HTR-8/SVneo (cell line): ENCODE measurements at places on chromosomes 1 and 21.

DNA sequence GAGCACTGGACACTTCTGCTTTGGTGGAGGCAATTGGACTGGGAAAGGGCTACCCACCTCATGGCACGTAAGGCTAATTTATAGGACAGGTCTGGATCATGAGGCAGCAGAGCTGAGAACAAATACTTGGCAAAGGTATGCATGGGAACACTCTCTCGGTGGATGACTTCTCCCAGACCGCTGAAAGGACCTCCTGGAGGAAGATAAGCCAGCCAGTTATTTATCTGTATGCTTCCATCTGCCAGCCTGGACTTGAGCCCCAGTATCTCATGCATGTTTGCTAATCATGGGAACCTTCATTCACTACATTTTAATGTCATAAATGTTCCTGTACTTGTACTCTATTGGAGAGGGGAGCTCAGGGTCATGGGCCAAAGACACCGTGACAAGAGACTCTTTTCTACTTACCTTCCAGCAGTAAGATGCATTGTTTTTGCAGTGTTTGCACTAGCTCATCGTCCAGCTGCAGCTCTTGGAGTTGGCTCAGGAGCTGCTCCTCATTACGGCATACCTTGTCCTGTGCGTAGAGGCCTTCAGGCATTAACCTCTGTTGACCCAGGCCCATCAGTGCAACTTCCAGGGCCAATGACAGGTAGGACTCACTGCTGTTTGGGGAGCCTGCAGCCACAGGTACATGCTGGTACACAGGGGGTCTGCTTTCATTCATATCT, 23.7 kb downstream of the UROD start:
- DNase-seq, result no peak

DNA sequence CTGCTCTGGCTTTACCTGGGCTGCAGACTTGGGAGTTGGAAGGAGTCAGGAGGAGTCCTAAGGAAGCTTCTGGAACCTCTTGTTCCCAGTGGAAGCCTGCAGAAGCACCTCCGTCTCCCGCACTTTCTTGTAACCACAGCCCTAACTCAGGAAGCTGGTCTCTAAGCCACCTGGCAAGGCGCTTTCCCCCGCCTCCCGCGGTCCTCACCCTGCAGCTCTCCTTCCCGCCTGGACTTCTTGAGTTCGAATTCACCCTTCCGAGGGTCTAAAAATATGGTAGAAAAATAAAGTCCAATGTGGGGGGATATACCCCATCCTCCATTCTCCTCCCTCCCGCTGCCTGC, 15.1 kb downstream of the PAX7 start:
- no peak for DNase-seq

DNA sequence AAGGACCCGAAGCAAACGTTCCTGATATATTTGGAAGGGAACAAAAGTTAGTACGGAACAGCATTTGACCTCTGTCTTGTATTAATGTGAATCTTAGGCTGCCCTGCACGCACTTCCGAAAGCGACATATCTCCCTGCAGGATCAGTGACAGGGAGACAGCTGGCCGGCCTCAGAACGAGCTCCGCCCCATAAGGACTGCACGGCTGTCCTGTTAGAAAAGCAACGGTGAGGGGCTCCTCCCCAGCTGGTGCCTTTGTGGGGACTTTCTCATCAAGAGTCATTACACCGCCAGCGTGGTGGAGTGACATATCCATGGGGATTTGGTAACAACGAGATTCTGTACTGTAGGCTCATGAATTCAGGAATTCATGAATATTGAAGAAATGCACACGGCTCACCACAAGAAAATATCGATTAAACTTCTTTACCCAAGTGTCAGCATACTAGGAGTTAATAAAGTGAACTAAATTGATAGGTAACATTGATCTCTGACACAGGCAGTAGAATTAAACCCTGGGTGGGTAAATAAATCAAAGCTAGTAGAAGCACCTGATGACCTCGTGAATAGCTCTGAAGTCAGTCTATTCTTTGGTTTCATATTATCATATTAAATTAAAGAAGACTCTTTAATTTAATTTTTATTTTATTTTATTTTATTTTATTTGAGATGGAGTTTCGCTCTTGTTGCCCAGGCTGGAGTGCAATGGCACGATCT, 8.1 kb upstream of the GREM2 start:
- no peak for DNase-seq

DNA sequence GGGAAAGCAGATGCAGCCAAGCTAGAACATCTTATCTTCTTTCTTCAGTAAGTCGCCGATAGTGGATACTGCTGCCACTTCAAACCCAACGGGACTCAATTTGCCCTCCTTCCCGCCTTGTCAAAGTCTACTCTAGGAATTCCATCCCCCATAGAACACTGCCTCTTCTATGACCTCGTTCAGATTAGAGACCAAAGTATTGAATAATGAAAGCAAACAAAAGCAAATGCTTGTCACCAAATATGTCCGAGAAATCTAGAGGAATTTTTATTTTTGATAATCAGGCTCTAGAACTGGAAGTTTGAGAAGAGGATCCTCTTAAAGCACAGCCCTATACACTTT, 853 bp upstream of the RRAGC start:
- DNase-seq, result no peak

DNA sequence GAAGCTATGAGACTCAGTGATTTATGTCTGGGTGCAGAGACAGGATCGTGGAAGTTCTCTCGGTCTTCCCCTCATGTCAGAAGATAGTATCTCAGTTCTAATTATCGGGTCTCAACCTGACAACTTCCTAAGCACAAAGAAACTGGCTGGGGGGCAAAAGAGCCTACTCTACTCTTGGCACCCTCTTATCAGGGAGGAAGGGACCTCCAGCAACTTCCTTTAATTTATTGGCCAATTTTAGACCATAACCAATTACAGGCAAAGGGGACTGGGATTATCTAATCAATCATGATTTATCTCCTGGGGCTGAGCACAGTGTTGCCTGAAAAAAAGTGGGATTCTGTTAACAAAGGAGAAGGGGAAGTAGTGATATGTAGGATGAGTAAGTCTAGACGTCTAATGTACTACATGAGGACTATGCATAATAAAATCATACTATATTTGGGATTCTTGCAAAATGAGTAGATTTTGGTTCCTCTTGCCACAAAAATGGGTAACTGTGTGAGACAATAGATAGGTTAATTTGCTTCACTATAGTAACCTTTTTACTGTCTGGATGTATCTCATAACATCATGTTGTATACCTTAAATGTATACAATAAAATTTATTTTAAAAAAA, 98.8 kb downstream of the ZFYVE9 start:
- no peak for DNase-seq

DNA sequence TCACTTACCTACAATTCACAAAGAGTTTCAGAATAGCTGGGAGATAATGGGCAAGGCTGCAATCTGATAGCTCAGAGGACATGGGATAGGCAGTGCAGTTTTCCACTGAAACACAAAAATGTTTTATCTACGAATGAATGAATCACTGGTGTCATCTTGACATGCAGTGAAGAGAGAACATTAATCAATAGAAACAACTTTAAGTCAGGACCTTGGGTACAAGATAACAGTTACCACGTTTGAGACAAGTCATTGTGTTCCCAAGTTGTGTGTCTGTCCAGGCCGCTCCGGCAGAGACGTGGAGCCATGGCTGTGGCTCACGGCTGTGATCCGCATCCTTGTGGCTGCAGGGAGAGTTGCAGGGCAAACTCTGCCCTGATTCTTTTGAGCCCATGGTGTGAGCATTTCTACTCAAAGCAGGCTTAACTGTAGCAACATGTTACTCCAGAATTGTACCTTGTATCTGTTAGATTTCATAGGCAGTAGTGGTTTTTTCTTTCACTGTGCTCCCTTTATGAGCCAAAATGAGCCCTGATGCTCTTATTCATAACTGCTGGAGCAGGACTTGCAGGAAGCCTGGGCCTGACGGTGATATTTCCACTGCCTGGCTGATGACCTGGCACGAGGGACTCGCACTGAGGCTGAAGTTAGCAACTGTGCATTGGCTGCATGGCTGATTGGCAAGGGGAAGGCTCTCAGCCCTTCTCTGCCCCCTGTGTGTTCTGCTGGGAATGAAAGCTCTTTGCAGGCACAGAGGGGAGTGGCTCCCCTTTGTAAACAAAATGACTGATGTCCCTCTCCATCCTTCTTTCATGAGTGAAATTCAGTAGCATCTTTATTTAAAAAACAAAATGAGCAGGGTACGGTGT, 465.2 kb downstream of the AJAP1 start:
- no peak for DNase-seq

- peak; percentile 91 for DNase-seq
These were observed at the start of the genes HSF2BP and RRP1B for GRCh38 chr21:43659136-43660000. Gene HSF2BP, minus strand, starts transcription at chr21:43659488. Its CDS starts 1,392 bp downstream, at chr21:43658096. Gene RRP1B, plus strand, starts transcription at chr21:43659560. Its CDS starts 105 bp downstream, at chr21:43659665.

- no peak for DNase-seq
These were observed 66.2 kb downstream of the ERI3 start for GRCh38 chr1:44288883-44289282.

- DNase-seq, result no peak
These were observed 14.7 kb downstream of the TMCO1 start for GRCh38 chr1:165753934-165754333.

GRCh38 chr1:6481820-6482219, 9.6 kb downstream of the PLEKHG5 start:
- no peak for DNase-seq

DNA sequence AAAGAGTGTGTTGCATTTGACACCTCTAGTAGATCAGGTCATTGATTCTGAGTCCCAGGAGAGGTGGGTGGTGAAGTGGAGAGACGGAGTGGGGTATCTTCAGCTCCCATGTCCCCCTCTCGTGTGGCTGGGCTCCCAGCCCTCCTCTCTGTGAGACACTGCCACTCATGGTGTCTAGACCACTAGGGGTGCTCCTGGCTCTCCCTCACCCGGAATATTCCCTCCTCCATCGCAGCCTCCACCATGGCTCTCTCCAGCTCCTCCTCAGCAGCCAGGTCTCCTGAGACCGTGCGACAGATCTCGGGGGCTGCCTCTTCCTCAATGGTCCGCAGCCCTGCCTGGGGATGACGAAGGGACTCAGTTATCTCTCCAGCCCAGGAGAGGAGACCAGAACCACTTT, 20.6 kb upstream of the KIF21B start:
- DNase-seq, result no peak

DNA sequence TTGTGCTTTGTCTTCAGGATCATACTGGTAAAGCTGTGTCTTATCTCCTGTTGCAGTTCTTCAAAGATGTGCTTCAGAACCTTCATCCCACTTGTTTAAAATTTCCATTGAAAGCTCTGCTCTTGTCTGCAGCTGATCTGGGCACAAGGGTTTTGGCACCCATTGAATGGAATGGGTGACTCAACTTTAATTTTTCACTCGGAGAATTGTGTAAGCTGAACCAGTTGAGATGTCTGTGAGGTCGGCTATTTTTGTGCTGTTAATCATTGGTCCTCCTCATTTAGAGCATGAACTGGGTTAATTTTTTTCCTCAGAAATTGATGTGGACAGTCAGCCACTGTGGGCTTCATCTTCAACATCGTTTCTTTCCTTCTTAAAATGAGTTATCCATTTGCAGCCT, 252.1 kb downstream of the TM2D1 start:
- no peak for DNase-seq

- no peak for DNase-seq
These were observed 12.1 kb downstream of the ADARB1 start for GRCh38 chr21:45086337-45086958.

DNA sequence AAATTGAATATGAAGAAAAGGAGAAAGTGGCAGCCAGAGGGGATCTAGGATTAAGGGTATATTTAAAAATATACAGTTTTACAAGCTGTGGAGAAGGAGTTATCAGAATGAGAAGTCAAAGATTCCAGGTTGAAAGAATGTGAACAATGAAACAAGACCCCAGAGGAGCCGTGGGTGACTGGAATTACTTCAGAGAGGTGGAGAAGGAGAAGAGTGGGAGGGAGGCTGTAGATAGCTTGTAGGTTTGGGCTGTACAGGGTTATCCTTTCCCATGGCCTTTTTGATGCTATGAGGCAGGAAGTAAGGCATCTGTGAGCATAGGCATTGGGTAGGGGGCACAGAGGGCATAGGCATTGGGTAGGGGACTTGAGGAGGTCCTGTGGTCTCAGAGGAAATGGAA, 5.2 kb upstream of the S100A11 start:
- no peak for DNase-seq

- DNase-seq, result no peak
These were observed 12.9 kb downstream of the PLEKHM2 start for GRCh38 chr1:15696956-15697521.

GRCh38 chr1:156623946-156624813, 5.0 kb downstream of the HAPLN2 start:
- DNase-seq, result no peak

- no peak for DNase-seq
These were observed 363.5 kb downstream of the PTPRU start for GRCh38 chr1:29599826-29600225.

DNA sequence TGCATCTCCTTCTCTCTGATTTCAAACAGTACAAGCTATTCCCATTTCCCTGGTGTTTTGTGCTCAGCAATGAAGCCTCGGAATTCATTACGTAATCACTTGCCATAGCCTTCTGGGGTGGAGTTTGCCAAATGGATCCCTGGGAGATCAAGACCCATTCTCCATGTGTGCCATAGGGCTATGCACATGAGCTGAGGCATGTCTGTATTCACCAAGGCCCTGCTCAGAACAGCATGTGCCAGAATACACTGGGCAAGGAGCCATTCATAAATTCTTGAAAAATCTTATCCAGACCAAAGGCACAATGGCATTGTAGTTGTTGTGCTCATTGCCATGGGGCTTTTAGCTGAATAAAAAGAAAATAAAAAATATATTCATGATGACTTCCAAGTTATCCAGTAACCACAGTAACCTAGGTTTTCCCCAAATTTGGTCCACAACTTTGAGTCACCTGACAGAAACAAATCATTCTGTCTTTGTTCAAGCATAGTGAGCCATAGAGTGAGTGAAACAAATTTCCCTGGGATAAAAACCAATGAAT, 53.0 kb downstream of the CRB1 start:
- DNase-seq, result no peak

DNA sequence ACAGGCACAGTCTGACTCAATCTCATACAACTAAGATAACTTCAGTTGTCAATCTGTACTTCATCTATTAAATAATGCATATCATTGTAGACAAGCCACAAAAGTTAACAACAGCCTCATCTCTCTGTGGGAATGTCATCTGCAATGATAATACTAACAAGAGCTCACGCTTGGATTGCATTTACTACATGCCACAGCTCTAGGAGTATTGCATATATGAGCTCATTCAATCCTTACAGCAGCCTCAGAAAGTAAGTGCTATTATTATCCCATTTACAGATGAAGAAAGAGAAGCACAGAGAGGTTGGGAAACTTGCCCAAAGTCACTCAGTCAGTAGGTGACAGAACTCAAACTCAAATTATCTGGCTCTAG, 105.7 kb upstream of the GUCA2B start:
- no peak for DNase-seq

- DNase-seq, result no peak
These were observed 33.5 kb downstream of the DMAP1 start for GRCh38 chr1:44246806-44247205.

DNA sequence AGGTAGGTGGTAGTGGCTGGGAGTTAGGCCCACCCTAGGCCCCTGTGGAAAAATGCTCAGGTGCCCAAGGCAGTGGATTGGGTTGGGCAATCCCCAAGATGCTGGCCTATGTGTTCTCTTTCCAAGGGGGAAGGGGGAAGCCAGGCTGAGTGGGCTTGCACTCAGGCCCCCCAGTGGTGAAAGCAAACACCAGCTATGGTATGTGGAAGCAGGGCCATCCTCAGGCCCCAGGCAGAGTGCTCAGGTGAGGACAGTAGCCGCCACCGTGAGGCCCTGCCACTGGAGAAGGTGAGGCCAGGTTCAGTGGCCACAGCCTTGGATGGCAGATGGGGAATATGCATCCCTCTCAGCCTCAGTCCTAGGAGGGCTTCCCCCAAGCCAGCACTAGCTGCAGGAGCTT, 11.8 kb downstream of the LY9 start:
- DNase-seq, result no peak

GRCh38 chr1:198788561-198789064, 149.8 kb downstream of the PTPRC start:
- DNase-seq, result peak; percentile 4

- no peak for DNase-seq
These were observed 21.6 kb downstream of the NAV1 start for GRCh38 chr1:201560328-201561194.
